Psoas muscle (tissue), 8 donors: ENCODE measurements at places on chromosomes 7 and 10.
A peak's percentile ranks its signal among the peaks of the same experiment; 100 is the strongest.

DNA sequence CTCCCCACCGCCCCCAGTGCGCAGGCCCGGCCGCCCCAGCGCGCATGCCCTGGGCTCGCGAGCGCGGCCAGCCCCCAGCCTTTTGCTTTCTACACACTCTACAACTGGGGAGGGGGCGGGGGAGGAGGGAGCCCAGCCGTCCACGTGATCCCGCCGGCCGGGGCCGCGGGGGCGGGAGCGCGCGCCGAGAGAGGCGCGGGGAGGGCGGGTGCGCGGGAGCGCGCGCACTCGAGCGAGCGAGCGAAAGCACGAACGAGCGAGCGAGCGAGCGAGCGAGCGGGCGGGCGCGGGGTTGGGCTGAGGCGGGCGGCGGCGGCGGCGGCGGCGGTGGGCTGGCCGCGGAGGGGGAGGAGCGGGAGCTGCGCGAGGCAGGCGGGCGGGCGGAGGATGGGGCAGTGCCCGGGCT lies at the start of gene AUTS2:
TSS of gene AUTS2 (plus strand) at position 395 of the 406 bp plus-strand sequence. CDS start 1,179 bp downstream, outside the sequence.
- peak within 1 kb of the TSS; percentile 87 for H3K27ac ChIP-seq
- peaks cover 3% of the 10 kb centered on the region for H3K4me1 ChIP-seq
- peak; percentile 92 for DNase-seq
- no peaks in the 10 kb centered on the region for H3K27me3 ChIP-seq
- H3K36me3 ChIP-seq, result no peaks in the 10 kb centered on the region

- no peak overlapping the region for H3K27ac ChIP-seq
- H3K27me3 ChIP-seq, result no peaks in the 10 kb centered on the region
- H3K4me1 ChIP-seq, result peaks cover 35% of the 10 kb centered on the region
- DNase-seq, result no peak
These were observed 24.2 kb downstream of the UBTD1 start for GRCh38 chr10:97522937-97523336.

- H3K27me3 ChIP-seq, result no peaks in the 10 kb centered on the region
- peak within 1 kb of the TSS; percentile 58 for H3K4me3 ChIP-seq
- DNase-seq, result peak; percentile 36
- H3K27ac ChIP-seq, result no peak within 1 kb of the TSS
These were observed at the start of the genes DYDC1 and DYDC2 for GRCh38 chr10:80356563-80356988. TSS of gene DYDC1 (minus strand) at chr10:80356755. CDS start at chr10:80352601, 4,154 bp downstream. TSS of gene DYDC2 (plus strand) at chr10:80356781. CDS start at chr10:80362444, 5,663 bp downstream.

DNA sequence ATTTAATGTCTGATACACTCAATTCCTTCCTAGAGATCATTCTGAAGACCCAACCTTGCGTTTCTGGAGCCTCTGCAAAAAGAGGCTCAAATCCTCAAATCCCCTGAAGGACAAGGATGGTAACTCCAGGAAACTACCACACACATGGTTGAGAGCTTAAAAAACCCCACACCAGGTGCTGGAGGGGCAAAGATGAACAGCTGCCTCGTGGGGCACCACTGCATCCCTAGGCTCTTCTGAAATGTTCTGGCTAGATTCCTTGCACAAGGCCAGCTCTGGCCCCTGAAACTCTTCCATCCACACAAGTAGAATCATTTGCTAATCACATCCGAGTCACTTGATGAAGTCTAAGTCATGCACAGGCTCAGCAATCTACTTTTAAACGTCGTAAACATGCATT lies 286.6 kb downstream of the ELMO1 start:
- H3K4me3 ChIP-seq, result no peak overlapping the region
- H3K4me1 ChIP-seq, result no peaks in the 10 kb centered on the region
- H3K36me3 ChIP-seq, result no peaks in the 10 kb centered on the region
- H3K27me3 ChIP-seq, result no peaks in the 10 kb centered on the region

DNA sequence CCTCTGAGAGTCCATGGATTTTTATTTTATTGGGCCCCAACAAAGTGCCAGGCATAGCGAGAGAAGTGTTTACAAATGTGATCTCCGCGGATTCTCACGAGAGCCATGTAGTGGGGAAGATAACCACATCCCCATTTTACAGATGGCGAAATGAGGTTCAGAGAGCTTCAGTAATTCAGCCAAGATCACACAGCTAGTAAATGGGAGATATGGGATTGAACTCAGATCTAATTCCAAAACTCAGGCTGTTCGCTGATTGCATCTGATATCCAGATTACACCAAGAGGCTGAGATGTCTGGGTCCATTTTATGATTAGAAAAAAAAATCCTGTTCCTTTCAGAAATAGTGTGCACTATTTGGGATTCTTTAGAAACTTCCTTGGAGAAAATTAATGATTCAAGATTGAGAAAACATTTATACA lies 1.3 kb downstream of the FAS start:
- peaks cover 4% of the 10 kb centered on the region for H3K4me1 ChIP-seq
- H3K27ac ChIP-seq, result peak overlapping the region; percentile 79
- H3K36me3 ChIP-seq, result no peaks in the 10 kb centered on the region
- no peak for DNase-seq

DNA sequence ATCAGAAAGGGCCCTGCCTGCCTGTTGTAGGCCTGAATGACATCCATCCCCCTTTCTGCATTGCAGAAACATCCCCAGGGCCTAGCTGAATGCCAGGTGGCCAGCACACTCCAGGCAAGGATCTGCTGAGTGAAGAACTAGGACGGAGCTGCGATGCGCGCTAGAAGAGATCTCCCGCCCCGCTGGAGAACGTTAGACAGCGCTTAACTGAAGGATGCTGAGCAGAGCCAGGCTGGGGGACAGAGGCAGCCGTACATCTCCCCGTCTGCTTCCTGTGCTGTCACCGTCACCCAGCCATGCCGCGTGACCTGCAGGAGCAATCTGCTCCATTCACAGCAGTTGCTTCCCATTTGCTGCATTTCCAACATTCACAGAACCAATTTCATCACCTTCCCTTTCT lies 73.3 kb downstream of the FAM53B start:
- H3K36me3 ChIP-seq, result no peaks in the 10 kb centered on the region
- peak overlapping the region; percentile 58 for H3K27ac ChIP-seq
- no peaks in the 10 kb centered on the region for H3K27me3 ChIP-seq
- no peak for DNase-seq
- peaks cover 87% of the 10 kb centered on the region for H3K4me1 ChIP-seq
- H3K4me3 ChIP-seq, result no peak overlapping the region

GRCh38 chr10:127908106-127908958 lies 1.4 kb downstream of the PTPRE start:
- peak overlapping the region; percentile 33 for H3K27ac ChIP-seq
- peak; percentile 65 for DNase-seq
- no peaks in the 10 kb centered on the region for H3K4me1 ChIP-seq
- H3K27me3 ChIP-seq, result peaks cover 9% of the 10 kb centered on the region

GRCh38 chr10:77524281-77524711 lies 113.3 kb downstream of the KCNMA1 start:
- peaks cover 34% of the 10 kb centered on the region for H3K4me1 ChIP-seq
- H3K27me3 ChIP-seq, result no peaks in the 10 kb centered on the region
- H3K36me3 ChIP-seq, result no peaks in the 10 kb centered on the region
- no peak overlapping the region for H3K4me3 ChIP-seq
- no peak overlapping the region for H3K27ac ChIP-seq

DNA sequence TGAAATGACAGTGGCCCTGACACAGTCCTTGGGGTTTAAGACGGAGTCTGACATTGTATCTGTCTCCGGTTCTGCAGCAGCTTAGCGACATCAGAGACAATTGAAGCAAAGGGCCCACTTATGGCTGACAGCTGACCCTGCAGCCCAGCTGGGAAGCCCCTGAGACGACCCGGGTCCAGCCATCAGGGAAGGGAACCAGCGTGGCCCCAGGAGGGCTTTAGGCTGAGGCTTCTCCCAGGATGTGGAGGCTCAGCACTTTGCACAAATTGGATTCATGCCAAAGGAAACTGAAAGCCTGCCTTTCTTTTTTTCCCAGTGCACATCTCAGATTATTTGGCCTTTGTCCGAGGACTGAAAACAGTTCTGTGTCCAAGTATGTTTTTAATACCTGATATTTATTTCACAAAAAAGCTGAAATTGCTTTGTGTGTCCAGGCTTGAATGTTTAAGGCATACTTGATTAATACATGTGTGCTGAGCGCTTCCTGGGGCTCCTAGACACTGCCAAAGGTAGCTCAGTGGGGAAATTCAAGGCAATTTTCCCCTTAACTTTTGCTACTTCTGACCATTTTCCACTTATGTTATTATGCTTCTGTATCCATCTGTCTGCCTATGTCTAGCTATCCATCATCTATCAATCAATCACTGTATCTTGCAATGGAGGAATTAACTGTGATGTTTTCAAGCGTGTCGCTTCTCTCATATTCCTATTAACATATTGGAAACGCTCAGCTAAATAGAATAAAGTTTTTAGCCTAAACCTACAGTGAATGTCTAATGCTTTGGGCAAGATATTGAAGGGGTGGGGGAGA lies 34.8 kb downstream of the KLF6 start:
- no peaks in the 10 kb centered on the region for H3K36me3 ChIP-seq
- DNase-seq, result peak; percentile 41
- peak overlapping the region; percentile 84 for H3K27ac ChIP-seq
- no peaks in the 10 kb centered on the region for H3K27me3 ChIP-seq
- H3K4me1 ChIP-seq, result peaks cover 42% of the 10 kb centered on the region
- peak overlapping the region; percentile 49 for H3K4me3 ChIP-seq

DNA sequence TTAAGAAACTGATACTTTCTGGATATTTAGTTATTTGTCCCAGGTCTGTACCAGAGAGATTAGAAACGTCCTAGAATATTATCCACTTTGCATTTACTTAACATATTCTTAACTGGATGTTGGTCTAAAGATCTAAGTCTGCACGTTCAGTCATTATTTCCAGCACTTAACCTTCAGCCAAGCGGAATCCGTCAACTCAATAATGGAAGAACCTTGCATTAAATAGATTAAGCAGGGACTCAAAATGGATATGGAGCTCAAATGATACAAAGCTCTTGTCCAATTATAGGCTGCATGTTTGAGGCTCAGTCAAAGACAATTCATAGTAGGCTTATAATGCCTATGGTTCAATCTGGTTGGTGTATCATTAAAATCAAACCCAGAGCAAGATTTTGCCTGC lies 162.9 kb downstream of the SEMA3D start:
- no peak overlapping the region for H3K27ac ChIP-seq
- no peaks in the 10 kb centered on the region for H3K36me3 ChIP-seq
- no peaks in the 10 kb centered on the region for H3K4me1 ChIP-seq
- H3K4me3 ChIP-seq, result no peak overlapping the region

DNA sequence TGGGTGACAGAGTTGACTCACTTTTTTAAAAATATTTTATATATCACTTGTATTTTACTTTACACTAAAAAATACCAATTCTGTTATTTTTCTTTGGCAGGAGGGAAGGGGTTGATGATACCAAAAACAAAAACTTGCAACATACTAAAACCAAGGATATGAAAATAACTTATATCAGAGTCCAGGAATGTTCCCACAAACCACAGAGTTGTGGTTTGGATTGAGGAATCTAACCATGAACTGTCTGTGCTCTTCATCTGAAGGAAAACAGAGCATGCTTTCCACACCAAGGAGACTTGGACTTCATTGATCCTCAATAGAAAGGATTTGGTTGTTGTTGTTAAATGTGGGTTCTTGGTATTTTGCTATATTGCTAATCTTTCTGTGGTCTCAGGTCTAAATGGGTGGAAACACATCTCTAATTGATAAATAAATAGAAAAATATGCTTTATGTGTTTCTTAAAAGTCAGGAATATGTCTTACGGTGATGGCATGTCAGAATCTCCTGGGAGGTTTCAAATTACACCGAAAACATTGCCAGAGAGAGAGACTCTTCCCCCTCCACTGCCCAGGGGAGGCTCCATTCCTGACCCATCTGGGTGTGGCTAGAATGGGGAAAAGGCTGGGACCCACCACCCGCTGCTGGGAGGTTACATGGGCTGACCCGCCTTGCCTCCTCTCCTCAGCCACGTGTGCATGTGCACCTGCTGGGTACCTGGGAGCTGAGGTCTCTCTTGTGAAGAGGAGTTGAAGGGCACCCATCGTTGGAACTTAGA lies 46.9 kb upstream of the STK17A start:
- H3K27me3 ChIP-seq, result no peaks in the 10 kb centered on the region
- no peak overlapping the region for H3K4me3 ChIP-seq
- no peak overlapping the region for H3K27ac ChIP-seq
- no peaks in the 10 kb centered on the region for H3K4me1 ChIP-seq
- peak; percentile 64 for DNase-seq
- no peaks in the 10 kb centered on the region for H3K36me3 ChIP-seq

DNA sequence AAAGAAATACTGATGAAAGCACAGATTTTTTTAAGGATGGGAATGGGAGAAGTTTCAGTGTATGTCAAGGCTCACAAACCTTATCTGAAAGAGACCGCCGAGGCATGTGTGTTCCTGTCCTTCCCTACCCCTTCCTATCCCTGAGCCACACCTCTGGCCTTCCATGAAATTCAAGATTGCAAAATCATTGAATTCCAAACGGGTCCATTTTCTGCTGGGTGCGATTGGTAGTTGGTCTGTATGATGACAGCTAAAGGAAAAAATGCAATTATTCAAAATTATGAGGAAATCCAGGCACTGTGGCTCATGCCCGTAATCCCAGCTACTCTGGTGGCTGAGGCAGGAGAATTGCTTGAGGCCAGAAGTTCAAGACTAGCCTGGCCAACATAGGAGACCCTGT lies 170.1 kb downstream of the ARHGAP12 start:
- peak overlapping the region; percentile 92 for H3K4me3 ChIP-seq
- H3K36me3 ChIP-seq, result no peaks in the 10 kb centered on the region
- peaks cover 40% of the 10 kb centered on the region for H3K4me1 ChIP-seq
- H3K27me3 ChIP-seq, result no peaks in the 10 kb centered on the region
- peak overlapping the region; percentile 98 for H3K27ac ChIP-seq
- DNase-seq, result no peak

DNA sequence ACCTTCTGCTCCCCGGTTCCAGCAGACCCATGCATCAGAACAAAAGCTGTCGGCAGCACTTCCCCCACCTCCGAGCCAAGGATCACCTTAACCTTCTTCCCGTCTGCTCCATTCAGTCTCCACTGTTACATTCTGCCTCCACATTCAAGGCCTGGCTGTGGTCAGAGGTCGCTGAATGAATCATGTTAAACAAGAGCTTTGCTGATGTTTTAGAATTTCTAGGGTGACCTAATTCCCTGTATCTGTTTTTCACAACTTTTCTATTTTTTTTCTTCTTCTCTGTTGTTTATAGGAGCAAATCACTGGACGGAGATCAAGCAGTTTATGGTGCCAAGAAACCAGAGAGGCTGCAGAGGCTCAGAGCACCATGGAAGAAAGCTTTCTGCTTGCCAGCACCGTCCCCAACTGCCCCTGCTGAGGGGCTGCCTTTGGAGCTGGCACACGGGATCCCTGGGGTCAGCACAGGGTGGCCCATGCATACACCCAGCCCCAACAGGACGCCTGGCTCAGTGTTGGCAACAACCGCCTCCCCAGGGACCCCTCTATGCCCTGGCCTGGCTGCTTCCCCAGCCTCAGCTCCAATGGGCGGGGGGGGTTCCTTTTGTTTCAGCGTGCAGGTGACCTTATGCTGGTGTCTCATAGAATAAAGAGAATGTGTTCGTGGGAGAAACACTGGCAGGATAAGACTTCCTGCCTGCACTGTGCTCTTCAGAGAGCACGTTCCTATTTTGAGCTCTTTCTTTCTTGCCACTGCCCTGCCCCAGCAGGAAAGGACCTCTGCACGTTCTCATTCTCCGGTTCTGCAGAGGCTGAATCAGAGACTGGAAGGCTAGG lies 182.7 kb upstream of the LYZL2 start:
- peak; percentile 45 for DNase-seq
- H3K4me3 ChIP-seq, result peak overlapping the region; percentile 25
